ENCODE measurements at places on chromosomes 2 and 18.

- DNase-seq, result no peak
Observed at GRCh38 chr18:64127172-64127571, 21.7 kb downstream of the LINC00305 start.

DNA sequence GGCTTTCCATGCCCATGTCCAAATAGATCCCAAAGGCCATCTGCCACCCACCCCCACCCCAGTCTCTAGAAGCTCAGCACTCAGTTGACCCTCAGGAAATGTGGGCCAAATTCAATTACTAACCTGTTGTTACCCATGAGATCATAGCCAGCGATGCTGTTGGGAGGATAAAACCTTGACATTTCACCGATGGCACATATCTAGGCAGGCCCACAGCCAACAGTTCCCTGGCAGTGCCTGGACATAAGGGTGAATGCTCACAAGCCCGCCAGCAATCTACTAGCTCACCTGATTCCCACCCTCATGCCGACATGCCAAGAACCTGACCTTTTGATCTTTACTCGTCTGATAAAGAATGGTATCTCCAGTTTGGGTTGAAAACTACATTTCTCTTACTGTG lies 11.8 kb upstream of the ACOXL start:
- DNase-seq, result no peak

DNA sequence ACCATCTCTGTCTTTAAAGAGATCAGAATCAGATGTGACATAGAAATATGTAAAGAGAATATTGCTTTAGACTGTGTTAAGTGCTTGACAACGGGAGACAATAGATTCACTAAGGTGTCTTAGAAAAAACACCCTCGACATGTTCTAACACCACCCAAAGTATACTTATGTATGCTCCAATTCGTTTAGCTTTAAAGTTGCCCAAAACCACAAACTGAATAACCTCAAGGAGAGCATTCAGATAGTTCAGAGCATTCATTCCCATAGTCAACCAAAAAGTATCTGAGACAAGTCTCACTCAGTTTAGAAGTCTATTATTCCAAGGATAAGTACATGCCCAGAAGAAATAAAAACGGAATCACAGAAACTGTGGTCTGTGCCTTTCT lies 96.4 kb downstream of the KYNU start:
- no peak for DNase-seq

DNA sequence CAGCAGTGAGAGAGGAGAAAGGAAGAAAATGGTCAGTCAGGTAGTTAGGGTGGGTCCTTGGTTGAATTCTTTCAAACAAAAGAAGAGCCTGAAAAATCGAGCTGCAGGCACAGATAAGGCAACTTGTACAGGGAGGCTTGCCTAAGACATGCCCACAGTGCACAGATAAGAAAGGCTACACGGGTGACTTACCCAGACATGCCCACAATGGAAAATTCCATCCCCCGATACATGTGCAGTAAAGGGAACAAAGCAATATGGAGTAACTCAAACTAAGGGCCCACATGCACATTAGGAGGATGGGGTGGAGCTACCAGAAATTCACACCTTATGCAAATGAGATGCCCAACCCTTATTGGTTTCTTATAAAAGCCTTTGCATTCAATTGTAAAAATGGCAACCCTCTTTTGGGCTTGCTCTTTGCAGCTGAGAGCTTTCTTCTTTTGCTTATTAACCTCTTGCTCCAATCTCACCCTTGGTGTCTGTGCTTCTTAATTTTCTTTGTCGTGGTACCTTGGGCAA lies 110.3 kb upstream of the RMP24 start:
- no peak for DNase-seq
